ENCODE measurements at places on chromosomes 2 and 18.

DNA sequence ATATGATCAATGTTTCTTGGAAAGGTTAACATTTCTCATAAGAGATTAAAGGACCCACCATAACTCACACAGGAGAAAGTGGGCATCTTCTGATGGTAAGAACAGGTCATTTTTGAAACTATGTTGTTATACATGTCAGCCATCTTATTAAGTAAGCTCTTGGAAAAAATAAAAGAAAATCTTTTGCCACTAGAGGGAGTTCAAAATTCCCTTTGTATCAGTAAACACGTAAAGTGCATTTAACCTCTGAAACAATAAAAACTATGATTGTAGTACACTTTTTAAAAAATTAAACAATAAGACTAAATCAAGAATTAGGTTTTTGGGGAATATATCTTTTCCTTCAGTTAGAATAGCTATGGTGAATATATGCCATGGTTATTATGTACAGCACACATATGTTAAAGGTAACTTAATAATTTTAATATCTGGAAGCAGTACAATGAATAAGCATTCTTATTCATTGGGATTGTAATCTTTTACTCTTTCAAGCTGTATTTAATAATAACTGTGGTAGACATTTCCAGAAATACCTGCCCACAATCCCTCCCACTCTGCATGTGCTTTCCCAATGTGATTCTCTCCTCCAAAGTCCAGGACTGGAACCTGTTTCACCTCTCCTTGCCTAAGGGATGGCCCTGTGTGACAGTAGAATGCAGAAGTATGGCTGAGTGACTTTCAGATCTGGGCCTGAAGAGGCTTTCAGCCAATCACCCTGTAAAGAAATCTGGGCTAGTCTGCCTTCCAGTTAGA is 64.2 kb downstream of the RBMS1 start:
- no peak for DNase-seq

DNA sequence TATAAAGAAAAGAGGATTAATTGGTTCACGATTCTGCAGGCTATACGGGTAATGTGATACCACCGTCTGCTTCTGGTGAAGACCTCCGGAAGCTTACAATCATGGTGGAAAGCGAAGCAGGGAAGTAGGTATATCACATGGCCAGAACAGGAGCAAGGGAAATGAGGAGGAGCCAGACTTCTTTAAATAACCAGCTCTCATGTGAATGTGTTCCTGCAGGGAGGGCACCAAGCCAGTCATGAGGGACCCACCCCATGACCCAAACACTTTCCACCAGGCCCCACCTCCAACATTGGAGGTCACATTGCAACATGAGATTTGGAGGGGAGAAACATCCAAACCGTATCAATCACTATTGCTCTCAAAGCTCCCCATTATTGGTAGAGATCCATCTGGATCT is 61.8 kb downstream of the EFEMP1 start:
- no peak for DNase-seq

- no peak for DNase-seq
Observed at GRCh38 chr2:150526827-150527226, 39.4 kb upstream of the RND3 start.

DNA sequence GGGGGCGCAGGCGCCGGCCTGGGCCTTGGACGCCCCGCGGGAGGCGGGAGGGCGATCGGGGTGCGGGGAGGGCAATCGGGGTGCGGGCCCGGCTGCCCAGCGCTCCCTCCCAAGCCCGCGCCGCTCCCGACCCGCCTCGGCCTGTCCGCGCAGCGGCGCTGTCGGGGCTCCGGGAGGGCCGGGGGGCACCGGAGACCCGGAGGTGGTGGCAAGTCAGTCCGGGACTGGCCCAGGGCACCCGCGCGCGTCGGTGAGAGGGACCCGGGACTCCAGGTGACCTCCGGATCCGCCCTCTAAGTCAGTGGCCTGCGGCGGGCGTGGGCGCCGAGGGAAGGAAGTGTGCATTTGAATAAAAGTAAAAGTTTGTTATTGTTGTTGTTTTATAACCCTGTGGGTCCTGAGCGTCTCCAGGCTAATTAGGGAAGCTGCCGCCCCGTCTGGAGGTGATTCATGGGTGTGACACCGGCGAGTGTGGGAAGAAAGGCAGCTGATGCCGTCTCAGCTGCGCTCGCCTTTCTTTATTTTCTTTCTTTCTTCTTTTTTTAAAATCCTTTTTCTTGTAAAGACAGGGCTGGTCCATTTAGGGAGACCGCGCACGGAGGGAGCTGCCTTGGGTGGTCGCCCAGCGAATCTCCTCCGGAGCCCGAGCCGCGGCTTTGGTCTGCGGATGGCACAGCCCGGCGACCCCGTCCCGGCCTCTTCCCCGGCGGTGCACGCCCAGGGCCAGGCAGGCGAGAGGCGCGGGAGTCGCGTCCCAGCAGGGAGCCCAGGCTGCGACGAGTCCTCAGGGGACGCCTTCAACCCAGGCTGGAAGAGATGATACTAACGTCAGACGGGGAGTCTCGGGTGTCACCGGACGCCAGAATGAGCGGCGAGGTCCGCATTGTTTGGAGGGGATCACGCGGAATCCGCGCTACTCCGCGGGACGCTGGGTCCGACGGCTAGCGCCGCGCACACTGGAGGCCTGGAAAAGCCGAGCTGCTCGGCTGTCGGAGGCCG is 627 bp upstream of the CRACDL start:
- no peak for DNase-seq

- no peak for DNase-seq
Observed at GRCh38 chr2:195560209-195560895, 96.7 kb upstream of the SLC39A10 start.

- no peak for DNase-seq
Observed at GRCh38 chr18:23059541-23060465, 75.5 kb upstream of the CABLES1 start.

DNA sequence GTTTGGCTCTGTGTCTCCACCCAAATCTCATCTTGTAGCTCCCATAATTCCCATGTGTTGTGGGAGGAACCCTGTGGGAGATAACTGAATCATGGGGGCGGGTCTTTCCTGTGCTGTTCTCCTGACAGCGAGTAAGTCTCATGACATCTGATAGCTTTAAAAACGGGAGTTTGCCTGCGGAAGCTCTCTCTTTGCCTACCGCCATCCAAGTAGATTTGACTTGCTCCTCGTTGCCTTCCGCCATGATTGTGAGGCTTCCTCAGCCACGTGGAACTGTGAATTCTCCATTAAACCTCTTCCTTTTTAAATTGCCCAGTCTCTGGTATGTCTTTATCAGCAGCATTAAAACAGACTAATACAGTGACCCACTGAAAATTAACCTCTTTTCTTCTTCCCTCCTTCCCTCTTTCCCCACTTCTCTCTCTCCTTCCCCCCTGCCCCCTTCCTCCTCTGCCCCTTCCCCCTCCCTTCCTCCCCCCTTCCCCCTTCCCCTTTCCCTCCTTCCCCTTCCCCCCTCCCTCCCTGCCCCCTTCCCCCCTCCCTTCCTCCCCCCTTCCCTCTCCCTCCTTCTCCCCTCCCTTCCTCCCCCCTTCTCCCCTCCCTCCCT is 818.8 kb downstream of the SLC4A3 start:
- no peak for DNase-seq

DNA sequence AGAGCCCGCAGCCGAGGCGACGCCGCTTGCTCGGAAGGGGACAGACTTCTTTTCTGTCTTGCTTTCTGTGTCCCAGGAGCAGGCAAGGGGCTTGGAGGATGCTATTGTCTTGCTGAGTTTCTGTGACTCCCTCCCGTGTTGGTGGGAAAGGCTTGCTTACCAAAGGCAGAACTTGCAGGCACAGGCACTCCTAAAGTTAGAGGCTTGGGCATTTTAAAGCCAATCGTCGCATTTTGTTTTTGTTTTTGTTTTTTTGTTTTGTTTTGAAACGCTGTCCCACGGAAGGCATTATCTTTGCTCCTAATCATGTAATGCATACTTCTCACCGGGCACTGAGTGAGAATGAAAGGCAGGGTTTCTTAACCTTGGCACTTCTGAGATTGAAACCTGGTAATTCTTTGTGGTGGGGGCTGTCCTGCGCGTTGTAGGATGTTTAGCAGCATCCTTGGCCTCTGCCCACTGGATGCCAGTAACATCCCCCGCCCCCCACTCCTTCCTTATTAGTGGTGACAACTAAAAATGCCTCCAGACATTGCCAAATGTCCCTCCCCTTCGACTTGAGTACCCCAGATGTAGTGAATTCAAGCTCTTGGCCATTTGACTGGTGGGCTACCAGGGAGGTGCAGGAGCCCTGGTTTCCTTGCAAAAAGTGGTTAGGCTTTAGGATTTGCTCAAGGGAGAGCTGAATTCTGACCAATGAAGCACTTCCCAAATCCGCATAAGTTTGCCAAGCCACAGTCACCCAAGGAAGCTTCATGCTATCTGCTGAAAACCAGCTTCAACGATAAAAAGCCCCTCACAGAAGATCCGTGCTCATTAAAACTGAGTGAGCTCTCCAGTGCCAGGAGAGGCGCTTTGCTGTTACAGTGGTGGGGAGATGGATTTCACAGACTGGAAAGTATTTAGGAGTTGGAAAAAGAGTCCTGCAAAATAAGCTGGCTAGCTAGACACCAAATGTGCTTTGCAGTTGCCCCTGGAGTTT is 1.2 kb downstream of the ANTXR1 start:
- DNase-seq: no peak

- no peak for DNase-seq
Observed at GRCh38 chr18:64403784-64404503, 255.1 kb upstream of the LINC00305 start.

DNA sequence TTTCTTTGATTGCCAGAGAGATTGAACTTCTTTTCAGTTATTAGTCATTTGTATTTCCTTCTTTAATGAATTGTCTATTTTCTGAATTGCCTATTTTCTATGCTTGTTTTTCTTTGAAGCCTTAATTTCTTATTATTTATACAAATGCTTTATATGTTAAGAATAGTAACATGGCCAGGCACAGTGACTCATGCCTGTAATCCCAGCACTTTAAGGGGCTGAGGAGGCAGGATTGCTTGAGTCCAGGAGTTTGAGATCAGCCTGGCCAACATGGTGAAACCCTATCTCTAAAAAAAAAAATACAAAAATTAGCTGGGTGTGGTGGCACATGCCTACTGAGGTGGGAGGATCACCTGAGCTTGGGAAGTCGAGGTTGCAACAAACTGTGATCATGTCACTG is 4.7 kb upstream of the RAB11FIP5 start:
- no peak for DNase-seq

- DNase-seq: no peak
Observed at GRCh38 chr18:76941284-76941683, 118.9 kb downstream of the ZNF236 start.

DNA sequence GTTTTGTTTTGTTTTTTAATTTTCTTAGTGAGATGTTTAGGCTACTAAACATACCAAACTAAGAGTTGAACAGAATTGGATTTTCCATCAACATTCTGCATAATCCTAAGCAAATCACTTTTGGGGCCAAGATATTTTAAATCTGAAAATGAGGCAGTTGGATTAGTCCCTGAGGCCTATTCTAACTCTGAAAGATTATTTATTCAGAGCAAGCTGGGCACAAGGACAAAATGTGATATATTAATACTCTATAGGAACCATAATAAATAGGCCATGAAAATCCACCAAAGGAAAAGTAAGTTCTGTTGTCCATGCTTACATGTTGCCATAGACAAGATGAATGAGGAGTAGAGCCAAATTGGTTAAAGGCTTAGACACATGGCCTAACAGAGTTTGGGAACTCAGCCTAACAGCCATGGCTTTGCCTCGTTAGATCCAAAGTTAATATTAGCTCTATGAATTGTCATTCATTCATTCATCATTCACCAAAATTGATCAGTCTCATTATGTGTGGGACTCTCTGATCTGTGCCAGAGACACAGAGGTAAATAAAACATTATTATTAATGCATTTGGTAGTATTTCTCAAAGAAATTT is 183.5 kb downstream of the SCG2 start:
- DNase-seq: no peak

GRCh38 chr2:180742801-180743200 is 237.6 kb upstream of the UBE2E3 start:
- no peak for DNase-seq

DNA sequence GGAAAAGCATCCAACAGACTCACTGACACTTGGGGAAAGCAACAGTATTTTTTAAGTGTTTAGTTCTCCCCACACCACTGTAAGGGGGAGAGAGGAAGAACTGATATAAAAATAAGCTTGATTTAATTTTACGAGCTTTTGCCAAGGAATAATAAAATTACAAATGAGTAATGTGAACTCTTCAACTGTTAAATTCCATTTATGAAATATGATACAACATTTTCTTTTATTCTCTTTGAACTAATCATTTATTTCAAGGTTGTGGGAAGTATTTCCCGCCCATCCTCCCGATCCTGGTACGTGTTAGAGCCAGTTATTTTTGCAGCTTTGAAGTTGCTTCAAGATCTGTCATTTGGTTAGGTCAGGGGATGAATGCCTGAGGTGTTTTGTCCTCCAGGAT is 35.2 kb downstream of the WDPCP start:
- no peak for DNase-seq

All from activated CD4-positive, alpha-beta T cell treated with anti-CD3 and anti-CD28 coated beads for 1 hour (primary cell).